ENCODE measurements at places on chromosomes 7 and 10.
A peak's percentile ranks its signal among the peaks of the same experiment; 100 is the strongest.

DNA sequence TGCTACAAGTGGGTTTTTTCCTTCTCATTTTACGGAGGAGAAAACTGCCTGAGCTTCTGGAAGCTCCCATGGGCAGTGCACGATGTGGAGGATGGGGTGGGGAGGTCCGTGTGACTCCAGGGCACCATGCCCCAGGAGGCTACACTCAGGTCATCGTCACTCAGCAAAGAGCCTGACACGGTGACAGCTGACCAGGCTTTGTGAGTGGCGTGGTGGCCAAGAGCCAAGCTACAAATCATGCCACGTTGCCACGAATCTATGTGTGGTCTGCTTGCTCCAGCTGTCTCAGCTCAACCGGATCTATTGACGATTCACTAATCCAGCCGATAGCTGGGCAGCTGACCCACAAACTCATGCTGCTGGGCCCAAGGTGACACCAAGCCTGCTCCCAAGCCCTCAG is 27.6 kb upstream of the C10orf71 start:
- DNase-seq, result no peak

GRCh38 chr10:44978570-44979280 is at the start of gene DEPP1:
TSS of gene DEPP1 (minus strand) at chr10:44978809. CDS start at chr10:44978030, 779 bp downstream.
- DNase-seq, result peak; percentile 91

- DNase-seq, result no peak
These were observed 71.6 kb downstream of the AKR1C4 start for GRCh38 chr10:5268234-5268633.

- DNase-seq, result no peak
These were observed 24.0 kb upstream of the KMT2C start for GRCh38 chr7:152459724-152460251.

- no peak for DNase-seq
These were observed 109.0 kb downstream of the CCDC71L start for GRCh38 chr7:106551936-106552335.

GRCh38 chr7:89593125-89593524 is 561.1 kb upstream of the STEAP1 start:
- DNase-seq, result no peak

DNA sequence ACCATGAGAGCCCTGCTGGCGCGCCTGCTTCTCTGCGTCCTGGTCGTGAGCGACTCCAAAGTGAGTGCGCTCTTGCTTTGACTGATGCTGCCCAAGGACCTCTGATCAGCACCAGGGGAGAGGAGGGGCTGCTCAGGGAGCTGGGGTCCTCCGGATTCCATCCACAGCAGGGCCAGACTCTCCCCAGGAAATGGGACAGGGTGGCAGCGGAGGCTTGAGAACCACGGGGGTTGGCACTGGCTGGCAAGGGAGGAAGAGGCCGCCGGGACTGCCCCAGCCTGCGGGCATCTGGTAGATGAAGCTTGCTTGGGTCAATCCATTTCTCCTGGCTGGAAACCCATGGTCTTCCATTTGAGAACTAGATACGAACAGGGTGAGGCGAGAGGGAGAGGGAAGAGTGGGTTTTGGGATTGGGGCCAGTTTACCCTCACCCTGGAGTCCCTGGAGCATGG is 647 bp downstream of the PLAU start:
- DNase-seq, result no peak
